ENCODE measurements at places on chromosomes 5 and 9. TPM values are rescaled to one million over a fixed set of nuclear protein-coding genes. Genes with fewer than 3 reads are reported as not detected.

- DNase-seq: no peak
Observed at GRCh38 chr5:21071986-21072385, 1084.0 kb upstream of the CDH18 start.

The FOXD4L4 gene
- total RNA-seq: 0.38 TPM

DNA sequence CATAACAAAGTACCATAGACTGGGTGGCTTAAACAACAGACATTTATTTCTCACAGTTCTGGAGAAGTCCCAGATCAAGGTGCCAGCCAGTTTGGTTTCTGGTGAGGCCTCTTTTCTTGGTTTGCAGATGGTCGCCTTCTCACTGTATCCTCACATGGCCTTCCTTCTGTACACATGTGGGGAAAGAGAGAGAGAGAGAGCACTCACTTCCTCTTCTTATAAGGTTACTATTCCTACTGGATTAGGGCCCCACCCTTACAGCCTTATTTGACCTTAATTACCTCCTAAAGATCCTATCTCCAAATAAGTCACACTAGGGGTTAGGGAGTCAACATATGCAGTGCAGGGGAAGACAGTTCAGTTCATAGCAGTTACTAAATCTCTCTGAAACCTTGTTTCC lies 205.6 kb upstream of the GDNF start:
- DNase-seq: no peak

The TMOD1 gene
- 1.9 TPM for total RNA-seq

The PCDHGB5 gene
- 0.26 TPM for total RNA-seq

DNA sequence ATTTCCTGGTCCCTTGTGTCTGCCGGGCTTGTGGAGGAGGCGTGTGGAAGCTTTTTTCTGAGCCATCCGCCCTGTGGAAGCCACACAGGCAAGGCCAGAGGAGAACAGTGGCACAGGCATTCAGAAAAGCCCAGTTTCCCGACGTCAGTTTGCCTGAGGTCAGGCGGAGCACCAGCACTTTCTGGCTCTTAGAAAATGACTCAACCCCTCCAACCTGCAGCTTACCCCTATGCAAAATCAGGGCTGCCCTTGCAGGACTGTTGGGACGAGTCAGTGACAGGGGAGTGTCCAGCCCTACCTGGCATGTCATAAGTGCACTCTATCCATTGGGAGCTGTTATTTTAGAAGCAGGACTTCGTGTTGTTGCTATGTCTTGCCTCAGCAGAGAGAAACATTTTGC lies 216.0 kb downstream of the NR3C1 start:
- no peak for DNase-seq

- no peak for DNase-seq
Observed at GRCh38 chr9:1580215-1580614, 434.9 kb upstream of the SMARCA2 start.

The SARDH gene
- total RNA-seq: 23.8 TPM

The C8G gene
- 3.2 TPM for total RNA-seq

DNA sequence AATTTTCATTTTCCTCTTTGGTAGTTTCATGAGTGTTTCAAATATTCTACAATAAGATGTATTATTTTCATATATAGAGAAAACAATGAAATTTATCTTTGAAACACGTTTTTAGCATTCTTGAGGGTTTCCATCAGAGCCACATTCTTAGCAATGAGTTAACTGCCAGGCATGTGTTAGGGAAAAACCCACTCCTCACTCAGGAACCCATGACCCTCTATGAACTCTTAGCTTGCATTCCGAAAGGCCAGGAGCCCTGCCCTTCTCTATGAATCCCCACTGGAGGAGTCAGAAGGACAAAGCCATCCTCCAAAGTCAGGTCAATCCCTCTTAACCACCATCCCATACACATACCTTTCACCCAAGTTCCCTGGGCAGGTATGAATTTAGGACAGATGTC lies 57.5 kb downstream of the ADAMTS12 start:
- no peak for DNase-seq

The MARVELD2 gene
- 0.75 TPM for total RNA-seq

DNA sequence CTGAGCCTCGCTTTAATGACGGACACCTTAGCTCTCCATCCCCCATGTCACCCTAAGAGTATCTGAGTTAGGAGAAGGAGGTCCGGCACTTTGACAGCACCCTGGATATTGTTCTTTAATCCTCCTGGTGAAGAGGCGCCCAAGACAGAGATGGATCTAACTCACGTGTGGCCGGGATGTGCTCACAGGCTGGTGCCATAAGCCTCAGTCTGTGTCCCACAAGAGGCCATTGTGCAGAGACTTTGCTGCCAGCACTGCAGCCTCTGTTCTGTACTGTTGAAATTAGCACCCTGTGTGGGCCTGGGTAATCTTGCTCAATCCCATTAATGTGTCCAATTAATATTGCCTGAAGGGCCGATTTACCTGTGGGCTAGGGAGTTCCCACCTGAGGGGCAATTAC lies 37.7 kb downstream of the NXNL2 start:
- DNase-seq: no peak

- DNase-seq: no peak
Observed at GRCh38 chr5:64462391-64462790, 43.4 kb upstream of the RGS7BP start.

GRCh38 chr5:160743027-160743426 lies 109.0 kb downstream of the ATP10B start:
- DNase-seq: no peak

DNA sequence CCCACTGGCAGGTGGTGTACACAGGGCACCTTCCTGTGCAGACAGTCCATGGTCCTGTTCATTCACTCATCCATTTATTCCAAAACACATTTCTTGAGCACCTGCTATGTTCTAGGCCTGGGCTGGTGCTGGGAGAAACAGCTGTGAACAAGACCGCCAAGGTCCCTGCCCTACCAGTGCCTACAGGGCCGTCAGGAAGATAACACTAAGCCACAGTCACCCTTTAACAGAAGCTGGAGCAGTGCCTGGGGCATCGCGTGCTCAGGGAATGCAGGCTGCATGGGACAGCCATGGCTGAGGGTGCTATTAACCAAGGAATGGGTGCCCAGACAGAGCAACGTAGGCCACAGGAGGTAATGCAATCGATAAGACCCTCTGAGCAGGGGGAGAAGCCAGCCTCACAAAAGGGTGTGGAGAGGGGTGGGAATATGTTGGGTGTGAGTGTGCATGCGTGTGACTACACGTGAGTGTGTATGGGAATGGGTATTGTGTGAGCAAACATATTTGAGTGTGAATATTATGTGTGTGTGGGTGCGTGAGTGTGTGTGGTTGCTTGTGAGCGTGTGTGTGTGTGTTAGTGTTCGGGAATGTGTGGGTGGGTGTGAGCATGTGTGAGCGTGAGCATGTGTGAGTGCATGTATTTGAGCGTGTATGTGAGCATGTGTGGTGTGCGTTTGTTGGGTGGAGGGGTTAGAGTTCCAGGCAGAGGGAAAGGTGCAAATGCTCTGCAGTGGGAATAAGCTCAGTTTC lies 19.1 kb downstream of the DUSP1 start:
- DNase-seq: no peak

The RFX3 gene
- total RNA-seq: 26.6 TPM

The PCDHAC2 gene
- total RNA-seq: 0.03 TPM

The LHX3 gene
- total RNA-seq: not detected

DNA sequence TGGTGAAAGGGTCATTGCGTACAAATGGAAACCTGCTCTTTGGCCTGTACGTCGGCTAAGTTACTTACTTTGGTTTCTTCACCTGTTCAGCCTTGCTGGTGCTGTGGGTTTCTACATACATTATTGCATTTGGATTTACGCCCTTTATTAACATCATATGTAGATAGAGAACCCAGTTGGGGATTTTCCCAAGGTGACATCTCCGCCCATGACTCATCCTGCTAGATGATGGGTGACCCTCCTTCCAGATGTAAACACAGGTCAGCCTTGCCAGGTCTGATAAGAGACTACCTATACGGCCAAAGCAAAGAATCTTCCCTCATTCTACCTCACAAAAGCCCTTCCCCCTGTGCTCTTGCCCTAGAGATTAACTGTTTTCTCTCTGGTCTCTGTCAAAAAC lies 360.9 kb downstream of the KDM4C start:
- no peak for DNase-seq

DNA sequence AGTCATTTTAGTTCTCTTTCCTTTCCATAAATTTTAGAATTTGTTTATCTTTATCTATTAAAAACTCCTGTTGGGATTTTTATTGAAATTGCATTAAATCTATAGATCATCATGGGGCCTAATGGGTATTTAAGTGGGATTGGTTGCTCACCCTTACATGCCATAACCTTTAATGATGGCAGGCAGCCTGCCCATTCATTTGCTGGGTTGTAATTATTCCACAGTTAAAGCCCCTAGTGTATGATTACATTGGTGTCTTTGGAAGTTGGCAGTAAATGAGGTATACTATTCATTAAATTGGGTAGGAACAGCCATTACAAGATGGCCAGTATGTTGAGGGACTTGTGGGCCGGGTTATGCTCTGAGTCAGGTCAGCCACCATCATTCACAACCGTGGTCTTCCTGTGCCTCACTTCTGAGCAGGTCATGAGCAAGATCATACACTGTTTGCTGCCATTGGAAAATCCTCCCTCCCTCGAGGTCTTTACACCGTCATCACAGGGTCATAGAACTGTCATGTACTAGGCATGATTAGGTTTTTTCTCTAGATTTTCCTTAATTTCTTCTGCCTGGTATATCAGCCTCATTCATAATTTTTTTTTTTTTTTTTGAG lies 59.5 kb downstream of the CYSTM1 start:
- DNase-seq: no peak

DNA sequence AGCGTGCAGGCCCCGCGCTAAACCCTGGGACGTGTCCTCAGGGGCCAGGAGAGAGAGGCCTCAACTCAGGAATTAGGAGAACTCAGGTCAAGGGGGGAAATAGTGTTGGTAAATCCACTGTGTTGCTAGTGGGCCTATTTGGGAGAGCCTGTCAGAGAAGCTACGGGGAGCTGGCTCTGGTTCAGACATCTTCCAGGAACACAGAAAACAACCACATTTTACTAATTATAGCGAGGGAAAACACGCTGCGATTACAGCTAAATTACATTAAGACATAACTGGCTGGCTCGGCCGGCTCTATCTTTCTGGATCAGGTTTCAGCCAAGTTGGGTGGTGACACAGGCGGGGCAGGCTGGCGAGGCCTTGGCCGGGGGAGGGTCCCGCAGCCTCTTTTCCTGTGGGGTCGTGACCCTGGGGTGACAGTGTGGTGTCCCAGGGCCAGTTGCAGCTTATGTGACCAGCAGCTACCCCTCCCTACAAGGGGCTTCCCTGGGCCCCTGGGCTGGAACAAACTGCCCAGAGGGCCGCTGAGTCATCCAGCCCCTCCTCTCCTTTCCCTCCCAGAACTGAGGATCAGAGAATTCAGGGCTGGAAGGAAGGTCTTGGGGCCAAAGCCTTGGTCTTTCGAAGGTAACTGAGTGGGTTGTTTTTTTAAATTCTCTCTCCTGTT lies 75.1 kb downstream of the FGF18 start:
- no peak for DNase-seq

GRCh38 chr9:91723420-91724067 lies 226.5 kb downstream of the ROR2 start:
- DNase-seq: no peak

DNA sequence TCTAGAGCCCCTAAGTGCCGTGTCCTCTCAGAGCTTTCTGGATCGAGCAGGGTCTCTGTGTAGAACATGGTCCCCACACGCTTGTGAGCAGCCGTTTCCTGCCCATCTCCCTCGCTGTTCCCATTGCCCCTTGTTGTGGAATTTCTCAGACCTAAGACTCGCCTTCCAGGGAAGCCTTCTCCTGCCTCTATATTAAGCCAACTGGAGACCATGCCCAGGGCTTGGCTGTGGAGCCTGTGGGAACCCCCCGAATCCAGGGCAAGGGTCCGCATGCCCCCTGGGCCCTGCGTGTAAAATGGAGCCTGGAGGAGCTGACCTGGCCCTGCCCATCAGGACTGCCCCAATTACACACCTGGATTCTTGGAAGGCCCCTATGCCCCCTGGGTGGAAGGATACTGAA lies 14.5 kb upstream of the SPATA31E1 start:
- DNase-seq: no peak

The GARIN3 gene
- not detected for total RNA-seq

DNA sequence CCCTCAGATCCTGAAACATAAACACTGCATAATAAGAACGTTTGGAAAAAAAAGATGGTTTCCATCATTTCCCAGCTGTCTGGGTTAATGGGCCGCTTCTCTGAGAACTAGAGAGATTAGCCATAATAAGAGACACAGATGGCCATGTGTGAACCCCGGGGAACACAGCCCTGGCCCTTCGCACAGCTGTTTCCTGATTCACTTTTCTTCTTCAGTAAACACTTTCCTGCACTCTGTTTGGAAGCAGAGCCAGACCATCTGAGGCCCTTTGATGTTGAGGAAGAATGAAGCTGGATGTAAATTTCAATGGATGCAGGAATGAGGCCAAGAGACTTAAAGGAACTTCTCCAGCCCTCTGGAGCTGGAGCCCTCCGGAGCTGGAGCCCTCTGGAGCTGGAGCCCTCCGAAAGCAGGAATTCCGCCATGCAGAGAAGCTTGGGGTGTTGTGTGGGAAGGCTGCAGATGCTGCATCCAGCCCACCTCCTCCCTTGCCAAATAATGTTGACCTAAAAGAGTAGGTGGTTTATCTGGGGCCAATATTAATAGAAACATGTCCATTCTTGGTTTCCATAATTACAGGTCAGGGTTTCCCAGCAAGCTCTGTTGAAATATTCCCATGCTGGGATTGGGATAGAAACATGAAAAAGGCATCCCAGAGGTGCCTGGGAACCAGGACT lies 218.9 kb downstream of the NXNL2 start:
- no peak for DNase-seq

All from T-cell (primary cell).